Stimulated activated CD8-positive, alpha-beta memory T cell treated with anti-CD3 and anti-CD28 coated beads, Interleukin-2, amount 100 ng/mL, for 1 hour (primary cell): ENCODE measurements at places on chromosomes 1 and 21.
A peak's percentile ranks its signal among the peaks of the same experiment; 100 is the strongest.

- DNase-seq, result peak; percentile 82
Measured at GRCh38 chr1:1200876-1201810, 5.2 kb downstream of the TNFRSF18 start.

DNA sequence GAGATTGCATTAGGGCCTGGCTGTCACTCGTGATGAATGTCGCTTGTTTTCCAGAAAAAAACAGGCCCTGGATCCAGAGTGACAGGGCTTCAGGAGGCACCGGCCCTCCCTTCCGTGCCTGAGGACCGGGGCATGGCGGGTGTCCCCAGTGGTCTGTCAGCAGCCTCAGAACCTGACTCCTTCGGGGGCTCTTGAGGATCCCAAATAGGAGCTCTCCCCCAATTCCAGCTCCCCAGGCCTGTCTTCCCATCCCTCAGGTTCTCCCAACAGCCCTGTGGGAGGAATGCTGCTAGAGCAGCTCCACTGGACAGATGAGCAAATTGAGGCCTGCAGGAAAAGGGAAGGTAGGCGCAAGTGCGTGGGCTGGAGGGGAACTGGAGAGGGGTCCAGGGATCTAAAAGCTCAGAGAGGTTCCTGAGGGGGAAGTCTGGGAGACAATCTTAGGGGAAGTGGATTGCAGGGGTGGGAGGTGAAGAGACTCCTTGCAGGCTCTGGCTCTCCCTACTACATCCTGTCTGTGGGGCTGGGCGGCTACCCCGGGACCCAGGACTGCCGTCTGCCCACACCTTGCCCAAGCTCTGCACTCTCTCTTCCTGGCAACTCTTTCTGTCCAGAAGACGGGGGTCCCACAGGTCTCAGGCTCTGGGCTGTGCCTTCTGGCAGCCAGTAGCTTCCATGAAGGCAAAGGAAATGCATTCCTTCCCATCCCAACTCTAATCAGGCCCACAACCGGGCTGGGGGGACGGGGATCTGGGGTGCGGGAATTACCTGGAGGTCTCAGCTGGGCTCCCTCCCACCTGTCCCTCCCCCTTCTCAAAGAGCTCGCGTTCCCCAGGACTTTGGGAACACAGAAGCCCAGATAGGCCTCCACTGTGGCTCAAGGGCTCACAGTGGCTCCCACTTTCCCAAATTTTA, 105.7 kb upstream of the CASZ1 start:
- no peak for DNase-seq

GRCh38 chr1:181324797-181325616, 158.3 kb upstream of the CACNA1E start:
- DNase-seq, result peak; percentile 38

- no peak for DNase-seq
Measured at GRCh38 chr1:231106347-231106746, 55.5 kb upstream of the TRIM67 start.

DNA sequence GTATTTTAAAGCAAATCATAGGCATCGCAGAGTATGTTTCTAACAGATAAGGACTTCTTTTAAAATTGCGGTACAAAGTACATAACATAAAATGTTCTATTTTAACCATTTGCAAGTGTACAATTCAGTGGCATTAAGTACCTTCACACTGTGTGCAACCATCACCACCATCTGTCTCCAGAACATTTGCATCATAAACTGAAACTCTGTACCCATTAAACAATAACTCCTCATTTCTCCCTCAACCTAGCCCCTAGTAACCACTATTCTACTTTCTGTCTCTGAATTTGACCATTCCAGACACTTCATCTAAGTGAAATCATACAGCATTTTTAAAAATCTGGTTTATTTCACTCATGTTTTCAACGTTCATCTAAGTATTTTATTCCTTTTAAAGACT, 16.6 kb upstream of the ATF3 start:
- no peak for DNase-seq

GRCh38 chr1:119647228-119647733, 785 bp downstream of the ZNF697 start:
- no peak for DNase-seq

- DNase-seq, result no peak
Measured at GRCh38 chr1:206809504-206810084, 37.3 kb upstream of the IL10 start.

DNA sequence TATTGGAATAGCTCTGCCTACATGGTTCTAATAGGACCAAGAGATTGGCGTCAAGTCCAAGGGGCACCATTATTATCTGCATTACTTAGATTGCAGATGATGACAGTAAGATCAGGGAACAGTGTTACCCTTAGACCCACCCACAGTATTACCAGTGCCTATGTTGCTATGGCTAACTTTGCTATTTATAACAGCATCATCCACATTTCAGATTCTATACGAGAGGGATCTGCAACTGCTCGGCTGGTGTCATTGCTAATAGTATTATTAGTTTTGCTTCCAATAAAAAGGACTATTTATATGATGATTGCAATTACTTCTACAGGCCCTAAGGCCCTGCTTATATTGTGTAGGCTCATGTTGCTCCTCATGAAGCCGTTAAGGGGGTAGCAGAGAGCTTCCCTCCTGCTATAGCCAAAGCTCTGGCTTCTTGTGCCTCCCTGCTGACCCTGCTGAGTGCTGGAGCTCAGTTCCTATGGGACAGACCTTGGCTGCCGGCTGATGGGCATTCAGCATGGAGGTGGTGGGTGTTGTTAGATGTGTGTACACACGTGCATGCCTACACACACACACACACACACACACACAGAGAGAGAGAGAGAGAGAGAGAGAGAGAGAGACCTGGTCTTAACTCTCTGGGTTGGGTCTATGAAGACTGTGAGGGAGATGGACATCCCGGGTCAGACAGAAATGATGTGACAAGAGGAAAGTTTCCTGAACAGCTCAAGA, 1.3 kb downstream of the BCAN start:
- DNase-seq, result no peak

DNA sequence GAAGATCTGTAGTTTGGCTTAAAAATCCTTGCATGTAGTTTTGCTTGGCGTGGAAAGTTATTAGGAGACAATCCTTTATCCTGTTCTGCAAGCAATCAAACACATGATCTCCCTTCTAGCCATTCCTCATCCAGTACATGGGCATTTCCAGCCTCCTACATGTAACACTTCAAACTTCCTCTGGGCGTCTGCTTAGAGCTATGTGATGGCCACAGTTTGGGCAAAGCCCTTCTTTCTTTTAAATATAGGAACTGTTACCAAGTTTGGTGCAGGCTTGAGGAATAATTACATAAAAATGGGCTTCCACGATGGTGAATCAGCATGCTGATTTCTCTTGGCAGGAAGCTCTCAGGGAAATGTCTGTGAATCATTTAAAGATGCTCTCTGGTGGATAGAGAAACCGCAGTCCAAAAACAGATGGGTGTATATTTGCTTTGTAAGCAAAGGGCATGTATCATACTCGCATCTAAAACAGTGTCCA, 176.9 kb upstream of the FMN2 start:
- no peak for DNase-seq

GRCh38 chr21:33425825-33426224, 22.6 kb downstream of the IFNGR2 start:
- no peak for DNase-seq

GRCh38 chr1:221704306-221704705, 37.6 kb downstream of the DUSP10 start:
- no peak for DNase-seq

- no peak for DNase-seq
Measured at GRCh38 chr1:228646717-228647522, 88.4 kb upstream of the RHOU start.

DNA sequence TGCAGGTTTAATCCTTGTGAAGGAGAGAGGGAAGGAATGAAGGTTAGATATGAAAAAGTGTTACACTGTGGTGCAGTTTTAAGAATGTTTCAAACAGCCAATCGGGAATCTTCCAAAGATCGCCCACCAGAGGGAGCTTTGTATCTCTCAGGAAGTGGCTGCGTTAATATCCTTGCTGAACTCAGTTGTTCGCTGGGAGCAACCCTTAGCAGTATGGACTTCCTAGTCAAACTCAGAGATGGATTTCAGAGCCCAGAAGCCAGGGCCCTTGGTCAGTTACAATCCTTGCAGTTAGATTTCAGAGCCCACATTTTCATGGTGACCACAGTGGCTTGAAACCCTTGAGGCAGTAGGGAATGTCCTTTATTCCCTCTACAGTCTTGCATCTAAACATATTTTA, 136.2 kb downstream of the NTNG1 start:
- no peak for DNase-seq
